Iris pigment epithelial cell (primary cell): ENCODE measurements at places on chromosomes 11 and 22.

DNA sequence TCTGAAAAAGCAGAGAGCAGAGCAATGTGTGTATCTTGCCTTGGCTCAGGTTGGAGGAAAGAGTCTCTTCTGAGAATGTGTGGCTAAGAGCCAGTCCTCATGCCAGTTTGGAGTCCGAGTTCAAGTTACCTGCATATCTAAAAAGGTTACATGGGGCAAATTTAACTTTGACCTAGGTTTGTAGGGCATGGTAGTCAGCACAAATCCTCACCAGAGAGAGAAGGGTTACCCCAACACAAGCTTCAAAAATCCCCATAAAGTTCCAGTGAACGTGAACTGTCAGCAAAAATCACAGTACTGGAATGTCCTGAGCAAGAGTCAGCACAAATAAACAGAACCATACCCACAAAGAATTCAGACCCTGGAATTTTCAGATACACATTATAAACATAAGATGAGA, 13.8 kb downstream of the SDHD start:
- DNase-seq = peak; percentile 87

- no peak for DNase-seq
Measured at GRCh38 chr11:121696931-121697670, 244.3 kb upstream of the SORL1-AS1 start.

DNA sequence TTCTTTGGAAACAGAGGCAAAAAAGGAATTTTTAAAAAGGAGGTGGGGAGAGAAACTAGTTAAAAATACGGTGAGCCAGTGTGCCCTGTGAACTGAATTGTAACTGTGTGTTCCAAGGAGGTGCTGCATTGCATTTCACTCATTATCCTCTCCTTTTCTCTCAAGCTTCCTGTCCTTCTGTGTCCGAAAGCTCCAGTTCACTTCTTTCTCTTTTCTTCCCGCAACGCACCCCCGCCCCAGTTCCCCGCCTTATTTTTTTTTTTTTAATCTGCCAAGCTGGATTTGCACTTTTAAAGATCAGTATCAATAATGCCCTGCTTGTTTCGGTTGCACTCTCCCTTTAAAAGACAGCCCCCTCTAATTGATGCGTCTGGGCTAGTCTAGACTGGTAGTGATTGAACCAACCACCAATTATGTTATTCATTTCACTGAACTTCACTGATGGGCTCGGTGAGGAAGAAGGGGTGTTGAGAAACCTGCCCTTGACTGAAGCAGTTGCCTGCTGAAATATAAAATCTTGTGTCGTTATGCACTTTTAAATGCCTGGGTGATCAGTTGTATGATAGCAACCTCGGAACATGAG, 18.5 kb downstream of the BLID start:
- peak; percentile 75 for DNase-seq

- no peak for DNase-seq
Measured at GRCh38 chr11:27949951-27950738, 157.8 kb downstream of the KIF18A start.

DNA sequence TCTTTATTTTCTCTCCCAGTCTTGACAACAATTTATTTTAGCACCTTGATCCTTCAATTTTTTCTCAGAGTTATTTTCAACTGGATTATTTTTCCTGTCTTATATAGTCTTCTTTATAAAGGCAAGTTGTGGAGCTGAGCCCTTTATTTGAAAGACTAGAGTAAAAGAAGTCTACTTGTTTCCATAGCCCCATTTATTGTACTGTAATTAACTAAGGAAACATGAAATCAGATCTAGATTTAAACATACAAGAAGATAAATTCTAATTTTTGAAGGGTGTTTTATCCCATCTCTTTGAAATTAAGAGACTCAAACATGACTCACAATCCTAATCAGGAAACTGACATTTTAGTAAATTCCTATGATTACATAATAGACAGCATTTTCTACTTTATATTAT, 2421.8 kb downstream of the LRRC4C start:
- no peak for DNase-seq

DNA sequence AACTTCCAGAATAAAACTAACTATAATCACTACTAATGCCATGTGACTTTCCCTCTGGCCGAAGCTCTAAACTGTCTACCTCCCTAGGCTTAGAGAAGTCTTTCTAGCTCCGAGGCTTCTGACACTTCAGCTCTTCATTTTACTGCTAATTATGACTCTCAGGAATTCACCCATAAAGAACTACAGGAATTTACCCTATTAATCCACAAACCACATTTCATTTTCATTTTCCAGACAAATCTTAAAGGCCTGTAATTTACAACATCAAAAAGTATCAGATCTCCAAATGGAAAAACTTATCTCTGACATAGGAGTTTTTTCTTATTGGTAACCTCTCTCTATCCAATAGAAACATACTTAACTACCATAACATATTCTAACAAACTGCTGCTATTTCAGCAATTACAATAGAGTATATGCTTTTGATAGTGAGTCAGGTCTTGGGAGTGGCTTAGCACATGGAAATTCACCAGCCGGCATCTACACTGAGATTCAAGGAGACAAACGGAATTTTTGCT, 33.4 kb downstream of the MRTFA start:
- DNase-seq = peak; percentile 80

DNA sequence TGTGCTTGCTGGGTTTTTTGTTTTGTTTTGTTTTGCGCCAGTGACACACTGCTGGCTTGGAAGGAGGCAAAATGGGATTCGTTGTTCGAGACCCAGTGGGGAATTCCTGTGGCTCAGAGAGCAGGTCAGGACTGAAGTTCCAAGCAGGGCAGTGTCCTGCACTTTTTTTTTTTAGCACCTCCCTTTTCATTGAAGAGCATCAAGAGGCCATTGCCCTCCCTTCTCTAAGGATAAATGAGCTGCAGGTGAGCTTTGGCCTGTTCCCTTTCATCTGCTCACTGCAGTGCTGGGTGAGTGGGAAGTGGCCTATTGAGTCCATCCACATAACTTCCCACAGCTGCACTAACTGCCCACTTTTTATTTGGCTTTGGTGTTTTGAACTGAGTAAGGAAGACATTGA, 87.8 kb downstream of the ARHGAP42 start:
- no peak for DNase-seq

GRCh38 chr11:69358398-69359020, 64.6 kb downstream of the MYEOV start:
- DNase-seq = no peak

DNA sequence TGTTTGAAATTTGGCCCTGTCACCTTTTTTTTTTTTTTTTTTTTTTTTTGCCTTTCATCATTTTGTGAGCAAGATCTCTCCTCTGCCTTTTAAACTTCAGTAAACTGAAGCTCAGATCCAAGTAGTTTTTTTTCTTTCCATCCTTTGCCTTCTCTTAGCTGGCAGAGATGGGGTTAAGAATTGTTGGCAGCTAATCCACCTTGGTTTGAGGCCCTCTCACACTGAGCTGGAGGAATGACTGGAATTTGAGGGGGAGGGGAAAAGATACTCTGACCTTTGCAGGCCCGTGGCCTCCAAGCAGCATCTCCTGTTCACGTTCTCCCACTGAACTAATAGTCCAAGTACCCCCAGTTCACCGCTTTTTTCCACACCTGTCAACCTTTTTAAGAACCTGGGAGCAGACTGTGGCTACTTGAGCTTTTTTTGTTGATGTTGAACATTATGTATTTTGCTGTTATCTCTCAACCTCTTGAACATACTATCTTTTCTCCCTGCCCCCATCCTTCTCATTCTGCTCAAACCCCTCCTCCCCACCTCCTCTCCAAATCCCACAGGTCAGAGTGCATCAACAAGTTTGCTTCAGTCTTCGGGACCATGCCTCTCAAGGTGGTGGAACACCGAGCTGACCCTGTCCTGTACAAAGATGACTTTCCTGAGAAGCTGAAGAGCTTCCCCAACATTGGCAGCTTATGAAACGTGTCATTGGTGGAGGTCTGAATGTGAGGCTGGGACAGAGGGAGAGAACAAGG, 66.2 kb downstream of the ALX4 start:
- DNase-seq = peak; percentile 80

DNA sequence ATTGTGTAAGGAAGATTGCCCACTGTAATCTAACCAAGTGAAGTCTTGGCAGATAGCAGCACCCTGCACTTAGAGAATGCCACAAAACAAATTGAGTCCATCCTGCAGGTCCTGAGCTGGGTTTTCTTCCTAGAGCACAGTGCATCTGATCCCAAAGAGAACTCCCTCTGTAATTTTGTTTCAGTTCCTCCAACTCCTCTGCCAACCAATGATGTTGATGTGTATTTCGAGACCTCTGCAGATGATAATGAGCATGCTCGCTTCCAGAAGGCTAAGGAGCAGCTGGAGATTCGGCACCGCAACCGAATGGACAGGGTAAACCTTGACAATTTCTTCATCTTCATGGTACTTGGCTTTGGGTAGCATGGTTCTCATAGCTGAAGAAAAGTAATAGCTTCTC, 33.1 kb upstream of the ST14 start:
- DNase-seq = no peak

- peak; percentile 35 for DNase-seq
Measured at GRCh38 chr11:128195057-128195751, 392.2 kb downstream of the ETS1 start.

DNA sequence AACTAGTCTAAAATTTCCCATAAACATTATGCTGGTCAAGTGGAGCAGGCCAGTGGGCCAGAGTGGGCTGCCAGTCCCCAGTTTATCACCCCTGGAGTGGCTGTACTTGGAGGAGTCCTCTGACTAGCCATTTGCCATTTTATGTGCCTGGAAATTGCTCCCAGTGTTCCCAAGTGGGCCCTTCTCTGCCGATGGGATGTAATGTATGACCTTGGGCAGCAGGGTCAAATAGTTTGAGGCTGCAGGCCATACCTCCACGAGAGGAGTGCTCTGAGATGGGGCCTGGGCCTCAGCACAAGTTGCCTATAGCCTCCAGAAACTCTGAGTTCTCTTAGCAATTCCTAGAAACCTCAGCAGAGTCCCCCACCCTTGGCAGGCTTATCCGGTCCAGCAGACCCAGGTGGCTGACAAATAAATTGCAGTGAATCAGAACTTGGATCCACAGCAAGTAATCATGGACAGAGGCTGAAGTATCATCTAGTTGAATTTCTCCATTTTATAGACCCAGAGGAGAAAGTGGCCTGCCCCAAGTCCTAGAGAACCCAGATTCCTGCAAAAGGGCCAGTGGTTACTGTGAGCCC, 17.8 kb upstream of the PATZ1 start:
- no peak for DNase-seq

DNA sequence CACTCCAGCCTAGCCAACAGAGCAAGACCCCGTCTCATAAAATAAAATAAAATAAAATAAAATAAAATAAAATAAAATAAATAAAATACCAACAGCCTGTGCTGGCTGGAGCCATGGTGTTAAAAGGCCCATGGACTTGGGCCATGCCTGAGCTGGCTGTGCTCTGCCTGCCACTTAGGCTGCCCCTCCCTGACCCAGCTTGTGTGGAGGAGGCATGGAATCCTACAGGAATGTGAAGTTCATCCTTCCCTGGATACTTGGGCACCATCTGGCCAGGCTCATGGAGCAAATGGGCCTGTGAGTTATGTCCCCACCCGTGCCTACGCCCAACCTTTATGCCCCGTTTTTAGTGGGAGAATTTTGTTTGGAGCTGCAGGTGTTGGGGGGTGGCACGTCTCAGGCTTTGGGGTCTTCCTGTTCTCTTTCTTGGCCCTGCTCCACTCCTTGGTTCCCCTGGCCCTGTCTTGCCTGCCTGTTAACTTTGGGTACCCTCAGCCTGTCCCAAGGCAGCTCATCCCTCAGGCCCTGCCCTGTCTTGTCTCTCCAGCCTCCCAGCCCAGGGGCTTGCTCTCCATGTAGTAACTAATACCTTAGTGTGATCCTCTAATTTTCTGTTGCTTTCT, 51.3 kb downstream of the BCR start:
- DNase-seq = no peak

DNA sequence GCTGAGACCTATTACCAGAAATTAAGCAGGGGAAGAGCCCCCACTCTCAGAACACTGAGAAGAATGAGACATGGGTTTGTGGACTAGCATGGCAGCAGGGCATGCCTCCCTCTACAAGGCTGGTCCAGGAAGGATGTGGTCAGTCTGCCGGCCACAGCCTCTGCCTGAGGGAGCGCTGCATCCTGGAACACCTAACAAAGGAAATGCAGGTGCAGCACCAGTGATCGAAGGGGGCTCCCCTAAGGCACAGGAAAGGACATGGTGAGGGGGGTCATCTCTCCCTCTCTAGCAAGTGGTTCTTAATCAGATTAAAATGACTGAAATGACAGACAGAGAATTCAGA, 40.6 kb upstream of the ARL14EP start:
- DNase-seq = no peak

DNA sequence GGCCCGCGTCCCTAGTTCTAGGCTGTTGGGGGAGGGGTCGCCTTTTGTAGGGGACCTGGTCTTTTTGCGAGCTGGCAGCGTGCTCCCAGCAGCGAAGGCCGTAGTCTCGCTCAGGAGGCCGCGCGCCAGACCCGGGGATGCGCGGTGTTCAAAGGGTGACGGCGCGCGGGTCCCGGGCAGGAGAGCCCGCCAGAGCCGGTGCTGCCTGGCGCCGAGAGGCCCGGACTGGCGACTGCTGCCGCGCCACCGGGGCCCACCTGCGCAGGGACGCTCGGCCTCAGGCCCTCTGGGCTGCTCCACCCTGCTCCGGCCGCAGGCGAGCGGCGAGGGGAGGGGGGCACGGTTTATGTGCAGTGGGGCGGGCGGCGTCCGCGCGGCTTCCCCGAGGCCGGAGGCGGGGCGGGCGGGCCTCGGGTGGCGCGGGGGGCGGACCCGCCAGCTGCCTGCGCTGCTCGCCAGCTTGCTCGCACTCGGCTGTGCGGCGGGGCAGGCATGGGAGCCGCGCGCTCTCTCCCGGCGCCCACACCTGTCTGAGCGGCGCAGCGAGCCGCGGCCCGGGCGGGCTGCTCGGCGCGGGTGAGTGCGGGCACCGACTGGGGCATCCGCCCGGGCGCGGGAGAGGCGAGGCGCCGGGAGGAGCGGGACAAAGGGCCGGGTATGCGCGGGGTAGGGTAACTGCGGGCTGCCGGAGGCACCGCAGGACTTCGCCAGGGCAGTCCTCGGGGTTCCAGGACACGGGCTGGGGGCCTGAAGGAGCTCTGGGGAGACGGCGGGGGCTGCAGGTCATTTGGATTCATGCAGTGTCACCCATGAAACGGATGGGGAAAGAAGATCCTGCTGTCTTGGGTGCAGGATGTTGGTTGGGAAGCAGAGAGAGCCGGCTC, at the start of gene PRSS23:
PRSS23 (plus strand) TSS at position 467 of the 884 bp plus-strand sequence. CDS start 7,102 bp downstream, outside the sequence.
- peak; percentile 64 for DNase-seq

GRCh38 chr11:10317776-10318526, 13.1 kb downstream of the ADM start:
- no peak for DNase-seq

- no peak for DNase-seq
Measured at GRCh38 chr11:6474806-6475500, 1.2 kb upstream of the TRIM3 start.

GRCh38 chr11:22192642-22193347, at the start of gene ANO5:
Gene ANO5, plus strand, starts transcription at chr11:22193085. Its CDS starts 408 bp downstream, at chr11:22193493.
- DNase-seq = no peak
